ENCODE measurements at places on chromosomes 3 and 15.

GRCh38 chr15:60095711-60096110 lies 91.6 kb downstream of the FOXB1 start:
- DNase-seq = no peak

DNA sequence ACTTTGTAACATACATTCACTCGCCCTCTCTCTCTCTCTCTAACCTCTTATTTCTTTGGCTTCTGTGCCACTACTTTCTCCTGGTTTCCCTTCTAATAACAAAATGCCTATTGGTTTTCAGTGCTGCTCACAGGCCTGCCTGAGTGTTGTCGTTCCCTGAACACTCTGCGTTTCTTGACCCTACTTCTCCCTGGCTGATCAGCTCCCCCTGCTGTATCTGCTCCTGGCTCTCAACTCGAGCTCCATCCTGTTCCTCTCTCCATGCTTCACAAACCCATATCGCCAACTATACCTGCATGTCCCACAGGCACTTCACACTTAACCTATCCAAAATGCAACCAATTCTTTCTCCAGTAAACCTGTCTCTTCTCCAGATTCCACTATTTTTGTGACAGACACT lies 111.4 kb downstream of the OPA1 start:
- no peak for DNase-seq

- DNase-seq = no peak
These were observed 65.5 kb downstream of the KAT2B start for GRCh38 chr3:20105513-20106280.

DNA sequence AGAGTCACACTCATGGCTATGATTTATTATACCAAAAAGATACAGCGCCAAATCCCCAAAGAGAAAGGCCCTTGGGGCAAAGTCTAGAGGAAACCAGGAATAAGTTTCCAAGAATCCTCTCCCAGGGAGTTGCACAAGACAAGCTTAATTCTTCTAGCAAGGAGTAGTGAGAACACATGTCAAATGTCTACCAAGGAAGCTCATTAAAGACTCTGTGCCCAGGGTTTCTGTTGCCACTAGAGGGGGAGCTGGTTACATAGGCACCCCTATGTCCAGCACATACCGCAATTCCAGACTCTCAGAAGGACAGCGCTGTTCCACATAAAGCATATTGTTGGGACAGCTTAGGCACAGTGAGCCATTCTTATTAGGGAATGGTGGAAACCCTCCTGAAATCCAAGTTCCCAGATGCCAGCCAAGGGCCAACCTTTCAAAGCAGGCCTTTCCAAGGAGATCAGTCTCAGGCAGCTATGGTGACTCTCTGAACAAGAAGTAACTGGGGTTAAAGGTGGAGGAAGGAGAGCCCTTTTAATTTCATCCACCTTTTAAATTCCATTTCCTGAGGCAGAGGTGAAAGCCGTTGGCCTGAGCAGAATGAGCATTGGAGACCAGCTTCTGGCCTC lies 194.2 kb downstream of the UACA start:
- DNase-seq = no peak

DNA sequence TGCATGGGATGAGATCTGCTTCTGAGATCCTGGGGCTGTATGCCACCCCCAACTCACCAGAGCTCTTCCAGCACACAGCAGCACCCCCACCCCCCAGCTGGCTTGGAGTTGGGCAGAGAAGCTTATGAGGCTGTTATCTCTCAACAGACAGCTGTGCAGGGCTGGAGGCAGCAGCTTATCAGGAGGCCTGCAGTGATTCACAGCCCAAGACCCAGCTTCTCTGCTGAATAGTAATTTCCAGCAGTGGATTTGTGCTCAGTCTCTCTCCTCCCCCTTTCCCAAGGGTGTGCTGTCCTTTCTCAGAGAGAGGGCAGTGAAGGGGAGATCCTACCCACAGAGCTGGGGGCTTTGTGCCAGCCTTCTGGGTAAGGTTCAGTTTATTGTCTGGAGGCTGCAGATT lies 2.1 kb downstream of the RPP25 start:
- no peak for DNase-seq

DNA sequence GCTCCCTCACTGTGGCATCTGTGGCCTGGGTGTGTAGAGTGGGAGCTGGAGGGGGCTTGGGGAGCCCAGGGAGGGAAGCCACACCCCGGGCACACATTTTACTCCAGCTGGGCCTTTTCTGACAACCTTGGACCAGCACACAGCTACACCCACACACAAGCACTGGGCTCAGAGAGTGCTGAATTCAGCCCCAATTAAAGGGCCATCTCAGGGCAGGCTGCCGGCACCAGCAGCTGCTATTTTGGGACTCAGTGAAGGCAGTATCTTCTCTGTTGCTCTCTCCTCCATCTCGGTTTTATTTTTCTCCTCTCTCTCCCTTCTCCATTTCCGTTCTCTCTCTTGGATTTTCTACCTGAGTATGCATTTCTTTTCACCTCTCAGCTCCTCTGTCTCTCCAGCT lies 19.1 kb upstream of the TBC1D21 start:
- DNase-seq = no peak

DNA sequence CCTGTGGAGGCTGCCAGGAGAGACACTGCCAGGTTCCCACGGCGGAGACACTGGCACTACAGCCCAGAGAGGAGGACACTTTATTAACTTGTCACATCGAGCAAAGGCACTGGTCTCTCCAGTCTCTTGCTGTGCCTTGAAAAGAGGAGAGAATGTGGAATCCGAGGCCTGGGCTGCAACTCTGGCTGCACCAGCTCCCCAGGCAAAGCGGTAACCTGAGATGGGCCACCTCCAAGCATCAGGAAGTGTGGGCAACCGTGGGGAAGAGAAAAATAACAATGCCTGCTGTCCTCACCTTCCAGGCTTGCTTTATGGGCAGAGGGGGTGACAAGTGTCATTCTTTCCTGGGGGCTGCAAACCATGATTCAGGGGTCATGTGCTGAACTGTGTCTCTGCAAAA lies 91.6 kb upstream of the RGMA start:
- no peak for DNase-seq

DNA sequence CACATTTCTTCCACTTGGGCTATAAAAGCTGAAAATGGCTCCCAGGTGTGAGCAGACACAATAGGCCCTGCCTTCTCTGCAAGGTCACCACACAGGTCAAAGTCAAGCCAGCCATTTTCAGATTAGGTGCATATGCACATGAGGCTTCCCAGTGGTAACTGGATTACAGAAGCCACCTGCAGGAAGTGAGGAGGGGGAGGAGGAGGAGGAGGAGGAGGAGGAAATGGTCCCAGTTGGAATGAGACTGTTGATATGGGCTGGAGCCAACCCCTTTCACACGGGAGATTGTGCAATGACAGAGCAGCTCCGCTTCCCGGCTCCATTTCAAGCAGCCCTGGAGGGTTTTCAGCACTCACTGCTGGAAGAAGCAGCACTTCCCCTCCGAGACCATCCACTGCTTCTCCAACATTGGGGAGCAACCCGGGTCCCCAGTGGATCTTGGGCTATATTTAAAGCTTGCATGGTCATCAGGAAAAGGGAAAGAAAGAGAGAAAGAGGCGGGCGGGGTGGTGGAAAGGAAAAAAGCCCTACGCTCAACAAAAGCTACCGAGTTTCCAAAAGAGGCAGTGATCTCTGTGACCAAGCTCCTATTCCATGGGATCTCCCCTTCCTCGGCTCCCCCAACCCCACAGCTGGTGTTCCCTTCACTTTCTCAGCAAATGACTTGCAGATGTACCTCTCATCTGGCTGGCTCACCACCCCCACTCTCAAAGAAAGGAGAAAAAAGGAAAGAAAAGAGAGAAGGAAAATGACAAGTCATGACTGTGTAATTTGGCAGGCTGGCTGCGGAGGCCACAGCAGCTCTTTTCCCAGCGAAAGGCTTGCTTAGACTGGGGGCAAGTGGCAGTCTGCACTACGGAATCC lies 58.3 kb downstream of the LRIG1 start:
- peak; percentile 83 for DNase-seq

DNA sequence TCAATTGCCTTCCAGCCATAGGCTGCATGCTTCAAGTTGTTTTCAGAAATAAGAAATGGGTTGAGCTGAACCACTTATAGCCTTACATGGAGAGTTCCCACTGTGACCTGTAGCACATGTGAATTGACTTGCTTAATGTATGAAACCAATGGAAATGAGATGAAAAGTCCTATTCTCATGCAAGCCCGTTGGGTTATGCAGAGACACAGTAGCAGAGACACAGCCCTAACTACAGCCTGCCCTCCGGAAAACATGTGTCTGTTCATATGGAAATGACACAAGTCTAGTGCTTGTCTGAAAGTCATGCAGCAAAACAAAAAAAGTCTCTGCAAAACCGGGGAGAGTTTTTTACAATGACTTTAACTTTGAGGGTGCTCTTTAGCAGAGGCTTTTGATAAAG lies 14.5 kb downstream of the HIGD2B start:
- no peak for DNase-seq

DNA sequence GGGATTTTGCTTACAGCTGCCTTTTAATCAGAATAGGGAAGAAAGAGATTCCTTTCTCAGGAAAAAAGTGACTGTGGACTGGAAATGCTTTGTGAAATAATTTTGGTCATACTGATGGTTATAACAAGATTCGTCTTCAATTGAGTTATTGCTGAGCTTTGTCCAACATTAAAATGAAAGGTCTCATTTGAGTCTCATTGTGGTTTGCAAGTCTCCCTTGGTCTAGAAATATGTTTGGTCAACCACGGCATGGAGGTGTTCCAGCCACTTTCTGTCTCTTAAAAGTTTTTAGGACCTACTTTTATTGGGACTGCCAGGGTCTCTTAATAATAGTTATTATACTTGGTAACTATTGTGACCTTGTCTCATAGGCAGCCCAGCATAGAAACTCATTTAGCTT lies 15.3 kb downstream of the FLNB start:
- no peak for DNase-seq

- DNase-seq = no peak
These were observed 99.8 kb downstream of the MEGF11 start for GRCh38 chr15:66153549-66154415.

DNA sequence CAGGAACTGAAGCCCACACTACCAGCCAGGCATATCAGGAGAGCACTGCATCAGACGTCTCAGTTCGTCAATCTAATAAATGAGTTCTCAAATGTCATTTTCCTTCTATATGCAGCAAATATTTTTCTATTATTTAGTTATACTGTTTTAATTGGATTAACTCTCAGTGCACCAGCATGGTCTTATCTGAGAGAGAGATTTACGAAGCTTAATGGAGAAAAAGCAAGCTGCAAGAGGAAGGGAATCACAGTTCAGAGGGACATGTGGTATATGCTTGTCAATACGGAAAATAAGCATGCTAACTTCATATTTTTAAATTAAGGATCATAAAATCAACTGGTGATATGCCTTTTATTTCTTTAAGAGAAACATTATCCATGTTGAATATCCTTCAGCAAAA lies 213.1 kb upstream of the NECTIN3 start:
- DNase-seq = no peak

DNA sequence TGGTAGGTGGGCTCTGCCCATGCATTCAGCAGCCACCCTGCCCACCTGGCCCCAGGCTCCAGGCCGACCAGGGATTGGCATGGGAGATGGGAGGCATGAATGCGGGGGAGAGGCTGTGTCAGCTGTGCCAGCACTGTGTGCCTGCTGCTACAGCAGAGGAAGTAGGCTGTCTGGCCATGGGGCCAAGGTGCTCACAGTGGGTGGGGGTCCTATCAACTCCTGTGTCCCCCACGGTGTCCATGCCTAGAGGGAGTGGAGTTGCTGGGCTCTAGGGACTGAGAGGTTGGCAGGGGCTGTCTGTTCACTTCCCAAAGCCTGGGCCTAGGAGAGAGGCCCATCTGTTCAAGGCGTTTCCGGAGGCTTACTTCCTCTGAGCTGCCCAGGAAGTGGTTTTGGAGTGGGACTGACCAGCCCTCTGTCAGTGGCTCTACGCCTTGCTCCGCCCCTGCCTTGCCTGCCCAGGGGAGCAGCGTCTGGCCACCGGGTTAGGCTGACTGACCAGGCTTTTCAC lies 5.8 kb downstream of the PRKCD start:
- DNase-seq = peak; percentile 25

DNA sequence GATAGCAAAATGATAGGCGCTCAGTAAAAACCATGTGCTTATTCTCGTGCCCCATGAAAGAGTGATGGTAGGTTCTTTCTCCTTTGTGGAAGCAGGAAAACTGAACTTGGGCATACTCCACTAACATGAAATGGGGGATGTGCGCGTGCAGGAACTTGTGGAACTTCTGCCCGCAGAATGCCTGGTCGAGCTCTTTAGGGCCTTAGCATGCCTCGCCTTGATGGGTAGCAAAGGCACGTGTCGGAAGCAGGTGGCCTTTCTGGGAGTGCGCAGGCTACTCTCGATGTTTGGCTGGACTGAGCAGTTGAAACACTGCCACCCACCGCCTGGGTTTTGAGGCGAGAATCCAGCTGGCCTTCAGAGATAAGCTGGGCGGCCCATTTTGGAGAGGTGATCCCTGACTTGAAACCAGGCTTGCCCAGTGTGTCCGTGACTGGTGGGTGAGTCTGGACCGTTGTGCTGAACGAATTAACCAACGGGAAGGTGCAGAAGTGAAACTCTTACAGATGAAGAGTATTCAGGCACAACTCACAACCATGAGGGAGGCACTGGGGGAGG lies 842 bp downstream of the PCCB start:
- DNase-seq = peak; percentile 59

DNA sequence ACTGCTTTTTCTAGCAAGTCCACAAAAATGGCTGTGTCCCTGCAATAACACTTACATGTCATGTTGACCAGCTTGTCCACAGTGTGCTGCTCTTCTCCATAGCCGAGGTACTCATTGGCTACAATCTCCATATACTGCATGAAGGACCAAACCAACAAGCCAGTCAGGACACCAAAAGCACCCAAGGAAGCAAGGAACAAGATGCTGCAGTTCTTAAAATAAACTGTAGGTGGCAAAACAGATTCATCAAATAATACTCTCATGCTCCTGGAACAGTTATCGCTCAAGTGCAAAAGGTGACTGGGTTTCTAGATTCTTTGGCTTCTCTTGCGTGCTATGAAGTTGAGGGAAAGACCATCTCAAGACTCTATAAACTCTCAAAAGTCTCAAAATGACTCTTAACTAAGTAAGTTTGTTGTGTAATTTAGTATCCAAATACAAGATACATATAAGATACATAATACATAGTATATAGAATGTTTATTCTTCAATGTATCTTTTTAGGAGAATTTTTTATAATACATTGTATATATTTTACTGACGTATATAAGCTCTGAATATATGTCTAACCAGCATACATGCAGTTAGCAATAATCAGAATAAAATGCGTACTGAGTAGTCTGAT lies 57.0 kb downstream of the NEK10 start:
- no peak for DNase-seq

DNA sequence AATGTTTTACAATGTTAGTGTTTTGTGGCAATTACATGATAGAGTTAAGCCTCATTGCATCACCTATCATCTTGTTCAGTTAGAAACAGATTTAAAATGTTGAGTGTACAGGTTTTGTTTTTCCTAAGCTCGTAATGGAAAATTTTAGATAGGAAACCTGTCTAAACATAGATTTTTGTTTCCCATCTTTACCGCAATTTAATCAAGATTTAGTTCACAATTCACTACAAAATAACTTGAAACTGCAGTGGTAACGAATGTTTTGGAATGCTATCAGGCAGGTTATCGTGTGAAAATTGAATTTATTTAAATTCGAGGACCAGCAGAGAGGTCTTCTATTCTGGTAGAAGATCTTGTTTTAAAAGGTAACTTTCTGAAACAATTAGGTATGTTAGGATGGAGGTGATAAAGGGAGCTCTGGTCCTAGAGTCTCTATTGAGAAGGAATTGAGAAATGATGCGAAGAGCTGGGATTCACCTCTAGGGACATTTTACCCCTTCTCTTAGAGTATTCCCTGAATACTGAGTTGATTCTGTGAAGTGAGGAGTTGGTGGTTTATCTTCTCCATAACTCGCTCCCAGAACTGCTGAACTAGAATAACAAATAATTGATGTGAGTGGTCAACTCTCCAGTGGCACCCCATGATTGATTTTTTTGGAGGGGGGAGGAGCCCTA lies 1.4 kb downstream of the DOCK3 start:
- no peak for DNase-seq
